Lower leg skin (tissue), 4 donors: ENCODE measurements at places on chromosomes 13 and 19. TPM values are rescaled to one million over a fixed set of nuclear protein-coding genes. Genes with fewer than 3 reads are reported as not detected.
A peak's percentile ranks its signal among the peaks of the same experiment; 100 is the strongest.

- DNase-seq: peak; percentile 79
Observed at GRCh38 chr13:112819816-112820215, 130.0 kb downstream of the ATP11A start.

FFAR3 gene
- total RNA-seq: not detected

DNA sequence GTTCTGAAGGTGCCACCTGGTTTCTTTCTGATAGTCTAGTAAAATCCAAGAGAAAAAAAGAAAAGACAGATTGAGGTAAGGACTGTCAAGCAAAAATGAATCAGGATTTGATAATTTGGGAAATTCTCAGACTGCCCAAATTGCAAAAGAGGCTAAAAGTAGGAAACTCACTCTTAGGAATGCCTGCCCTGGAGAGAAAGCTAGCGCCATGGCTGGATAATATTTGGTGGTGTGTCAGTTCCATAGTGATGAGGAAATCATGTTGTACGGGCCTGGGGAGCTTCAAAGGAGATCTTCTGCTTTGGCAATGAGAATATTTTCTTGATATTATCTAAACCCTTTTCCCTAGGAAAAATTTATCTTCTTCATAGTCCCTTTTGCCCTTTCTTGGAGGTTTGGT, 1008.1 kb upstream of the SLC10A2 start:
- no peak for DNase-seq

DNA sequence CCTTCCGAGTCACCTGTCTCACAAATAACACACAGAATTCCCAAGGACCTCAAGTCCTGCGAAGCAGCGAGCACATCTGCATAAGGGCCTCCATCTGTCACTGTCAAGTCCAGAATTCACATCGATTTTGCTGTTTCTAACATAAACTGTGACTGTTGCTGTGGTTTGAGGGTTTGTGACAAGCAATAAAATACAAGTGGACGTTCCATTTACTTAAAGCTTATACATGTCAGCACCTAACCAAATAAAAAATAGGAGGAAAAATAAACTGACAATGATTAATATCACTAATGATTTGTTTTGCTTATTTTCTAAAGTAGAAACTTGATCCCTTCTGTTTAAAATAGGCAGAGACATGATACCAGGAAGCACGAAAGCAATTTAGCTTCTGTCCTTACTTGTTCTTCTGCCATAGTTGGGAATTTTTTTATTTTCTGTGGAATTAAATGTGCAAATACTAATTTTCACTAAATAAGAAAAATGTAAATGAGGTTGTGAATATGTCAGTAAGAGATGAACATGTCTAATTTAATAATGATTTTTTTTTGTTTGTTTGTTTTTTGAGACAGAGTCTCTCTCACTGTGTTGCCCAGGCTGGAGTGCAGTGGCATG, 279.1 kb downstream of the FGF9 start:
- DNase-seq: no peak

SSC5D gene
- total RNA-seq: 2.3 TPM

- DNase-seq: no peak
Observed at GRCh38 chr19:50568728-50569698, 778 bp upstream of the LRRC4B start.

- DNase-seq: no peak
Observed at GRCh38 chr13:99909836-99910619, 61.5 kb downstream of the ZIC5 start.

GRCh38 chr19:5109560-5109959, 140.6 kb downstream of the KDM4B start:
- no peak for DNase-seq

DNA sequence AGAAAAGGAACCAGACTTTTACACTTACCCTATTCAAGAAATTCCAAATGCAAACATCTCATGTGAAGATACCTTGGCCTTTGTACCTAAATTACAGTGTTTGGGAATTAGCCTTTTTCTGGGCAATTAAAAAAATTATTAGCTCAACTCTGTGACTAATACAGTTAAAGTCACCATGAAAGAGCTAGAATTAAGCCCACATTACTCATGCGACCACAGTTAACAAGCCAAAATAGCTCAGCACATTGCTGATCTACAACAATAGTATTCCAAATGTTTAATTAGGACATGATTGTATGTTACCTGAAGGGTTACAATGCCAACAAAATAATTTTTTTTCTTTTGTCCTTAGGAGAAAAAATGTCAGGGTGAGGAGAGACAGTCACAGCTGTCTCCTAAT, 263.6 kb upstream of the GPC6 start:
- no peak for DNase-seq

DNA sequence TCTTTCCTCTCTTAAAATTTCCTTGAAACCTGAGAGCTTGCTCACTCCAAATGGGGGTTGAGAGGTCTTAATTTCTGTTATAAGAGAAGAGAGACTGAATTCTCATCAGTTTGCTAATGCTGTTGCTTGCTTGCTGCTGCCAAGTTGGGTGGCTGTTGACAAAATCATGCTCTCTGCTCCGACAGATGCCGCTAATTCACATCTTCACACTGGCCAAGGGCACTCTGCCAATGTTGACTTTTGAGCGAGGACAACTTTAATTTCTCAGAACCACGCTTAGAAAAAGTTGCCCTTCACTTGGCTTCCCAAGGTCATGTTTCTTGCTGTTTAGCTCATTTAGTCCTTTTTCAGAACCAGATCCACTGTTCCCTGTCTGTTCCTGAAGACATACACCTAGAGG, 402.9 kb downstream of the HS6ST3 start:
- DNase-seq: no peak

DNA sequence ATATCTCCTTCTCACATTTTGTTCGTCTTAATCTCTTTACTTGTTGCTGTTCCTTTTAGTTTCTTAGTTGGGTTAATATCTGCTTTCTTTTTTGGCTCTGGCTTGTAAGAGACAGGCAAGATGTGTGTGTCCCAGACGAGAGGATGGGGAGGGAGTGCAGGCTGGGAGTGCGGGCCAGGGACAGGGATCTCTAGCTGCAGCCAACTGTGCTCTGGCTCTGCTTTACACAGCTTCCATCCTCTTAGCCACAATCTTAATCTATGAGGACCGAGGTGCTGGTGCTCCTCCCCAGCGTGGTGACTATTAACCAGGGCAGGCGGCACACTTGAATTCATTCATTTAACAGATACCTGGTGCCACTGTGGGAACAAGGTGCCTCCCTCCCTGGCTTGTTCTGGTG, 70.9 kb upstream of the WASF3 start:
- peak; percentile 81 for DNase-seq

DNA sequence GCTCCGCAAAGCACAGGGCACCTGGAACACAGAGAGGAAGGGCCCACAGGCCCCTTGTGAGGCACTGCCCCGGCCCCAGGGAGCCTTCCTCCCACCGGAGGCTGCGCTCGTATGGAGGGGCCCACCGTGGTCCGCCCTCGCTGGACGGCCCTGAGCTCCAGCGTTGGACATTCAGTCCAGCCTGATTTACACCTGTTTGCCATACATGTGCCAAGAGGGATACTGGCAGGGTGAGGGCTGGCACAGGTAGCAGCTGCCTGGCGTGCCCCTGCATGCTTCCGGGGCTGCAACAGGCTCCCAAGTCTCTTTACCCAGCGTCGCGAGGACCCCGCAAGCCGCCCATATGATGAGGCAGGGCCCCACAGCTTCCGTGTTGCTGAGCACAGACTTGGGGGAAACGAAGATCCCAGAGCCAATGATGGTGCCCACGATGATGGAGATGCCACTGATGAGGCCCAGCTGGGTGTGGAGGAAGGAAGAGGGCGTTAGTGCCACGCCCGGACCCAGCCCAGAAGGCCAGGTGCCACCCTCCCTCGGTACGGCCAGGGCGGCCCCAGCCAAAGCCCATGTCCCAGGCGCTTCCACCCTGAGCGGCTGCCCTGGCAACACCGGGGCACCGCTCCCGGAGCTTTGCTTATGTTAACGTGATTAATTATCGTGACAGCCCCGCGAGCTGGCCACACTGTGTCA, 5.1 kb downstream of the SLC7A9 start:
- peak; percentile 70 for DNase-seq

DNA sequence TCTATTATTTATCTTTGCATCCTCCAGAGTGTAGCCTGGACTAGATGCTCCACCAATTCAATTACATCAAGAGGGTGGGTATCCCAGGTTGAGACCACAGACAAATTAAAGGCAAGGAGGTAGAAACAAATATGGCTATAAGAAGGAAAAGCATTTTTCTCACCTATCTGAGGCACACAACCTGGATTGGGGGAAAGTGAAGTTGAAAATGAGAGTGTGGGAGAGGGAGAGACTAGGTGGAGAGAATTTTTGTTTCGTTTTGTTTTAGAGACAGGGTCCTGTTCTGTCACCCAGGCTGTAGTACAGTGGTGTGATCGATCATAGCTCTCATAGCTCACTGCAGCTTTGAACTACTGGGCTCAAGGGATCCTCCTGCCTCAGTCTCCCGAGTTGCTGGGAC, 5.8 kb upstream of the PRODH2 start:
- no peak for DNase-seq

GRCh38 chr19:15631817-15632216, 8.9 kb upstream of the CYP4F3 start:
- DNase-seq: no peak

GRCh38 chr13:105201351-105201750, 1334.1 kb downstream of the EFNB2 start:
- DNase-seq: no peak

CD37 gene
- total RNA-seq: 2.6 TPM

DNA sequence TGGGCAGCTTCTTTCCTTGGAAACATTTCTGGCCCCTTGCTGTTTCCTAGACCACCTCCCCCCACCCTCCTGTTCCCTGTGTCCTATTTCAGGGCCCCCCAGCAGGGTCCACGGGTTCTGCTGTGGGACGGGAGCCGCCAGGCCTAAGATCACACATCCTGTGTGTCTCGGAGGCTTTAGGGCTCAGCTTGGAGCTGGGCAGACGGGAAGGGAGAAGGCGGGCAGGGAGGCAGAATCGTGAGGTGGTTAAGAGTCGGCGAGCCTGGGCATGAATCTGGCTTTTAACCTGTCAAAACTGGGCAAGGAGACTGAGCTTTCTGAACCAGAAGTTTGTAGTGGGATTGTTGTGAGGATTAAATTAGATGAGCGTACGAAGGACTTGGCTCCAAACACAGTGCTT, 4.8 kb downstream of the KCNC3 start:
- DNase-seq: no peak

DNA sequence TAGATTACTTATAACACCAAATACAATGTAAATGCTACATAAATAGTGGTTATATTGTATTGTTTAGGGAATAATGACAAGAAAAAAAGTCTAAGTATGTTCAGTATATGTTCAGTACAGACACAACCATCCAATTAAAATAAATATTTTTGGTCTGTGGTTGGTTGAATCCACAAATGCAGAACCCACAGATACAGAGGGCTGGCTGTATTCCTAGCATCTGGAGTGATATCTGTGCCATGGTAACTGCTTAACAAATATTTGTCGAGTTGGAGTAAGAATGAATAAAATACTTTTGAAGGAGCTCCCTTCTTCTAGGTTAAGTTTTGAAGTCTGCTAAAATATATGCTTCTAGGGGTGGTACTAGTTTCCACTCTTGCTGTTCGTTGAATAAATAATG, 241.0 kb downstream of the KLF5 start:
- DNase-seq: no peak

GRCh38 chr13:28329395-28330158, 165.4 kb downstream of the FLT1 start:
- no peak for DNase-seq

- no peak for DNase-seq
Observed at GRCh38 chr13:39552246-39552645, 50.7 kb downstream of the LHFPL6 start.

DNA sequence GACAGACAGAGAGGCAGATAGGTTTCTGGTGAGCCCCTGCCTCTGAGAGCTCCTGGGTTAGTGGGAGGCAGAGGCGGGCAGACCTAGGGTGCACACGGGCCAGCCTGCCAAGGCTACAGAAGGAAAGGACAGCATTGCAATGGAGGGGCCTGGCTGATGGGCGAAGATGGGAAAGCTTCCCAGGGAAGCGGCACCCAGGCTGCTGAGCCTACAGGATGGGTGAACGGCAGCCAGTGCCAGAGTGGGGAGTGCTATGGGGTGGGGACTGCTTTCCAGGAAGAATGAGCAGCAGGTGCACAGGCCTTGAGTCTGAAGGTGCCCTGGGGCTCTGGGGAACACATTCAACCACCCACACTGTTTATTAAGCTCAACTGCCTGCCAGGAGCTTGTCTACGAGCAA, 702 bp upstream of the MAG start:
- no peak for DNase-seq
